ENCODE measurements at places on chromosomes 2 and 18. TPM values are rescaled to one million over a fixed set of nuclear protein-coding genes. Genes with fewer than 3 reads are reported as not detected.

The LYG2 gene
- total RNA-seq = not detected

The BCL11A gene
- 0.92 TPM for total RNA-seq

The DSC1 gene
- not detected for total RNA-seq

The ALPI gene
- not detected for total RNA-seq

The MPP4 gene
- 7.6 TPM for total RNA-seq

The IGFBP5 gene
- not detected for total RNA-seq

DNA sequence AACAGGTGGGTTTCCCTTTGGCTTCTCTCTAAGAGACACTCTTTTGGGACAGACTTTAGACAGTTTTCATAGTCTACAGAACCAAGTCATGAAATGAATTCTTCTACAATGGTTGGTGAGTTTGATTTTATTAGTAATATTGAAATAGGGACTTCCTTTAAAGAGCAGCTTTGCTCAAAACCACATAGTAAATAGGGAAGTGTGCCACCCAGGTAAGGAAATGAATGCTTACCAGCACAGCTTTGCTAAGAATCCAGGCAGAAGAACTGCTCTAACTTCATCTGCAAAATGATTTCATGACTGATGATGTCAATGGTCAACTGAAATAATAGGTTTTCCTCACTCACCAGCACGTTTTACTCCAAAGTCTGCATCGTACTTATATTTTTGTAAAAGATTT lies 89.2 kb downstream of the NYAP2 start:
- no peak for DNase-seq

The FAM210A gene
- total RNA-seq = 14.6 TPM

GRCh38 chr18:61822879-61823278 lies 69.9 kb downstream of the RNF152 start:
- DNase-seq = no peak

The ZNF892 gene
- total RNA-seq = 3.8 TPM

DNA sequence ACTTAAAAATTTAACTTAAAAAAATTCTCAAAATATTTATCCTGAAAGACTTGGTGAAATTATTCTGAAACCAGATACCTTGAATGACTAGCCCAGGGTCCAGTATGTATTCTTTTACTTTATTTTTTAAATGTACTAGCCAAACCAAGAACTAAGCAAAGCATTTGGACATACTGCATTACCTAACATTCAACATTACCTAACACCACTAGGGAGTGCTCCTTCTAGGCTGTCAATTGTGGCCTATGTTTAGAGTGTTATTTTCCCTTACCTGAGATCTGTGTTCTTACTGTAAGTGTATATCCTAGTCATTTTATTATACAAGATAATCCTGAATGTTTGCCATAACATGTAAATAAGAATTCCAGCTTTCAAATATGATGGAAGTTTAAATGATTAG lies 496.6 kb downstream of the PTPRM start:
- no peak for DNase-seq

DNA sequence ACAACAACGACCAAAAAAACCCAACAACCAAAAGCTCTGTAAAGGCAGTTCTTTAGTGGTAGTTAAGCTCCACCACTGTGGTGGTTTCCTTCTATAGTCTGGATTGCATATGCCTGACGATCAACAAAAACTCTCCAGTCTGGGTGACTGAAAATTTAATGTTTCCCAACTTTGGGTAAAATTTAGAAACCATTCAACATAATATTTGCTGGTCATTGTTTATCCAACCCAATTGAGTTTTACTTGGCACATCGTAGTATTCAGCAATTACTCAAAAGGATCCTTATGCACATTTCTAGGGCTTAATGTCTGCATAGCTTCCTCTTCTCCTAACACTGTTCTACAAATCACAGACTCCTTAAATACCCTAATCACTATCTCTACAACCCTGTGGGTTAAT lies 1080.2 kb upstream of the NRXN1 start:
- no peak for DNase-seq

DNA sequence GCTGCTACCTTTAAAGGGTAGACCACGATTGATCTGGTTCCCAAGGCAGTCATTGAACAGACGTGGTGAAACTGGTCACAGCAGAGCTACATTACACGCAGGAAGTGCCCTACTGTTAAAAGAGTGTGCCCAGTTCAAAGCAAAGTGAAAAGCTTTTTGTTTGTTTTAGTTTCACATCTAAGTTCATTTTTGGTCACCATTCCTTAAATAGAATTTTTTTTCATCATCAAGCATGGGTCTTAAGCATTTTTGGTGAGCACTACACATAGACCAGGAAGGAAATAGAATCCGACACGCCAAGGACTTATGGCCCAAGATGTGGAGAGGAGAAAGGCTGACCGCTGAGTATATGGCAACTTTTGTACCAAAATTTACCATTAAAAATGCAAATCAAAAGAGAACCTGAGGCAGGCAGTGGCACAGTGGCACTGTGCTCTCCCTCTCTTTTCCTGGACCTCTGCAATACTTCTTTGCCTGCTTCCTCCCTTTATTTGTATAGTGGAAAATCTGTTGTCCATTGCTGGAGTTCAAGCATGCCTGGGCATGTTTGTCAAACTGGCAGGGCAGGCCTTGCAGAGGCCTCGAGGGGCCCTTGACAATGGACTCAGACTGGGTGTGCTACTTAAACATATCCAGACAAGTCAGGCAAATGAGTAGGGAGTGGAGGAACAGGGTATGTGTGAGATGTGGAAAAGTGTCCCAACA lies 42.6 kb upstream of the HNRNPA3 start:
- DNase-seq = peak; percentile 56

DNA sequence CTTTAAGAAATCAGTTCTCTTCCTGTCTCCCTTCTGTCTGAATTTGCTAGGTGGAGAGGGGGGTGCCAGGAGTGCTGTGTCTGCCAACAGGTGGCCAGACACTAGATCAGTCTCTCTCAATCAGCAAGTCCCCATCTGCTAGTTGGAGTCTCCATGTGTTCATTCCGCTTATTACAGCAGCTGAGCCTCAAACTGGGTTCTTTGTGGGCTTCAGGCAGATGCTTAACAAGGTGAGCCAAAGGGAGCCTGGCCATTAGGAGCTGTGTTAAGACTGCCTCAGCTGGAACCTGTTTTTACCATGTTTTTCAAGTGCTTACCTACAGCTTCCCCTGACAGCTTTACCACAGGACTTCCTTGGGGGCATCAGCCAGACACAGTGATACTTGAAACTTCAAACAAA lies 401.9 kb downstream of the LRP1B start:
- no peak for DNase-seq

GRCh38 chr2:190036071-190036470 lies 26.5 kb downstream of the MSTN start:
- DNase-seq = no peak

The RIT2 gene
- total RNA-seq = not detected

DNA sequence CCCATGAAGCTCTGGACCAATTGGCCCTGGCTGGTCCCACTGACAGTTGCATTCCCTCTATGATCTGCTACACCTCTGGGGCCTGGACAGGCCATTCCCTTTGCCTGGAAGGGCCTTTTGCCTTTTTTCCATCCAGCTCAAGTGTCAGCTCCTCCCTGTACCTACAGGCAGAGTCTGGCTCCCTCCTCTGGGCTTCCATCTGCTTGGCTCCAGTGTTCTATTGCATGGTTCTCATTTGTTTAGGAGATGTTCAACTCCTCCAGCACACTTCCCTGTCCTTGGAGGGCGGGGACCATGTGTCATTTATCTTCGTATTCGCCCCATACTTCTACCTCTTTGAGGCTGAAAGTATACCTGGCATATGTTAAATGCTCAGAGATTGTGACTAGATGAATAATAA lies 61.1 kb downstream of the PRKCE start:
- no peak for DNase-seq

The TAF4B gene
- 1.2 TPM for total RNA-seq

- peak; percentile 15 for DNase-seq
Measured at GRCh38 chr18:25876330-25876948, 214.0 kb downstream of the SS18 start.

- DNase-seq = no peak
Measured at GRCh38 chr2:28747714-28748113, 3.9 kb upstream of the PPP1CB start.

The DTNB gene
- 17.0 TPM for total RNA-seq

DNA sequence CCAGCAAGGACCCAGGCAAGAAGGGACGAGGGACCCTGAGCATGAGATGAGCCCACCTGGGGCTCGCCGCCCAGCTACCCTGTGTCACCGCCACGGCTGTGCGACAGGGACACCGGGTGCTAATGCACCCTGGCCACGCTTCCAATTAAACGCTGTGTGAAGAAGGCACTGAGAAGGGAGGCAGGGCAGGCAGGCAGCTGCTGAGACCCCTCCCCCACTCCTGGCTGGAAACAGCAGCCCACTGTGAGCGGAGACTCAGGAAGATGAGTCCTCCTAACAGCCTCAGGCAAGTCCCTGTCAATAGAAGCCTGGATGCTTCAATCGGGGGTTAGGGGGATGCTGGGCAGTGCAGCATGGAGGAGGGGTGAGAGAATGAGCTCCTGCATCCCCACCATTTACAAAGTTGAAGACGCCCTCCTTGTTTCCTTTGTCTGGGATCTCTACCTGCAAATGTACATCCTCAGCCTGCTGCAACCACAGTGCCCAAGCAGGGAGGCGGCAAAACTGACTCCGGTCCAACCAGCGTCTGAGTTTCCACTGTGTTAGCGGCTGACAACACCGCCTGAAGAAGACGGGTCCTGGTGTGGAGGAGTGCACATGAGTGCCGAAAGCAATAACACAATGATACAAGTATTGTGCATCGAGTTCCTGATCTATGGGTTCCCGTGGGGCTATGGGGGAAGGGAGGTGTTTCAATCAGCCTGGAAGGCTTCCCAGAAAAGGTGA lies 12.8 kb downstream of the TMEM163 start:
- no peak for DNase-seq

DNA sequence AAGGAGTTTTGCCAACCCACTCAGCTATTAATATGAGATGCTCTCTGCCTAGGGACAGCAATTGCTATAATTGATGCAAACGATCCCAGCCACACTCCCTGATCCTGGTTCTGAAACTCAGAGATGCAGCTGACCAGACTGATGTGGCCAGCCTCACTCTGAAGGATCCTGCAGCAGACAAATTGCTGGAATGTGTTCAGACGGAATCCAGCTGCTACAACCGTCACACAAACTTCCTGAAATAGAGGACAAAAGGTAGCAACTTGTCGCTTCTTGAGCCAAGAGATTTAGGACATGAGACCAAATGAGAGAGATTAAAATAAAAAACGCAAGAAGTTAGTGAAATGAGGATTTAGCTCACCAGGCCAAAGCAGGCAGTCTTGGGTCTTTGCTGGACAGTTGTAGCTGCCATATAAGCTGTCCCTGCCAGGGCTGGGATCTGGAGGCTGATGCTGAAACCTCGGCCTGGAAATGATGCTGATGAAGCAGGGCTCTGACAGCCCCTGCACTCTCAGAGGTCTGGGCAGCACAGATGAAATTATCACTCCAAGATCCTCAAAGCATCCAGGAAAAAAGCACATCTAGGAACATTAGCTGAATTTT lies 8.3 kb upstream of the YWHAQ start:
- no peak for DNase-seq

- DNase-seq = no peak
Measured at GRCh38 chr2:217739741-217740140, 263.1 kb downstream of the TNS1 start.

DNA sequence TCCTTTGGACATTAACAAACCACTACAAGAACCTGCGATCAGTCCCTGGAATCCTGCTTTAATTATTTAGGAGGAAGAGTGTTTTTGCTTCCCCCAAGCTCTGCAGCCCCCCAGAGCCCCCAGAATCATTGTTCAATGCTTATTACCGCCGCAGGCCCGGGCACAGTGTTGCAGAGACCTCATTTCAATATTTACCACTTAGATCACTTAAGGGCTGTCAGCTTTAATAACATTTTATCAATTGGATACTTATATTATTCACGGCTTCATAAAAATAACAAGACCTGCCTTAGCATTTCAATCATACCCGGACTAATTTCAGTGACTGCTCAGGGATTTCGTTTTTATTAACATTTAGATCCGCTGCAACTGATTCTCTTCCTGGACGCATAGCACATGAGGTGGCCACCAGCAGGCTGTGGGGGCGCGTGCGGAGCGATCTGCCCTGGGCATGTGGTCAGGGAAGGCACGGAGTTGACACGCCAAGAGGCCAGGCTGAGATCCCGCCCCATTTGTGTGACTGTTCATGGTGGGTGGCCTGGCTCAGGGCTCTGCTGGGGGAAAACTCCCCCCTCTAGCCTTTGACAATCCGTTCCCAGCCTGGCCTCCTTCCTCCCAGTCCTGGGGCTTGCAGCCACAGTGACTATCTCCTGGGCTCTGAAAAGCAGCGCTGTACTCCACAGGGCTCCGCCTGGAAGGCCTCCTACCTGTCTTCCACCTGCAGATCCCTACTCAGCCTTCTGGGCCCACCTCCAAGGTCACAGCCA lies 267.6 kb downstream of the SRBD1 start:
- no peak for DNase-seq

The TRIM43B gene
- total RNA-seq = not detected

The TTR gene
- not detected for total RNA-seq

DNA sequence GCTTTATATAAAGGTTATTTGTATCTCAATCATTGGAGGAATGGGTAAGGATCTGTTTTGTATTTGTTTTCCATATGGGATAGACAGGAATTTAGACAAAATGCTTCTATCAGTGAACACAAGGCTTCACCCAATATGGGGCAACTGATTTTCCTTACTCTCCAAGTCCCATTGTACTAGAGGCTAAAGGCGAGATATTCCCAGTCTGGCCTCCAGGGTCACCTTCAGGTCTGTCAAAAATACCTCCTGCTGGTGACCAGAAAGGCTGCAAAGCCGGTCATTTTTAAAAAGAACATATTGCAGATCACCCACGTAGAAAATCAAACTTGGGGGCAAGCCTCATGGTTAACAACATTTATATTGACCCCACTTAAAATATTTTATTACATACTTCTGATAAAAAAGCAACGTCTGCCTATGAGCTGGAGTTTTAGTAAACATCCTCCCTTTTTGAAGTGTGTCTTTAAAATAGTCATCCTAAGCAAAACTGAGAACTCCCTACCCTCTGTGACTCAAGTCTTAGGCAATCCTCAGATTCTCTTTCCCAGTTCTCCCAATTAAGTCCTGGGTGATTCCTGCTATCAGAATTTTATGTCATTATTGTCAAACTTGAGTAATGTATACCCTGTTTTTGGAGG lies 276.6 kb downstream of the MREG start:
- no peak for DNase-seq

The C2orf66 gene
- total RNA-seq = 0.27 TPM

- no peak for DNase-seq
Measured at GRCh38 chr2:80348953-80349352, 44.4 kb upstream of the LRRTM1 start.

DNA sequence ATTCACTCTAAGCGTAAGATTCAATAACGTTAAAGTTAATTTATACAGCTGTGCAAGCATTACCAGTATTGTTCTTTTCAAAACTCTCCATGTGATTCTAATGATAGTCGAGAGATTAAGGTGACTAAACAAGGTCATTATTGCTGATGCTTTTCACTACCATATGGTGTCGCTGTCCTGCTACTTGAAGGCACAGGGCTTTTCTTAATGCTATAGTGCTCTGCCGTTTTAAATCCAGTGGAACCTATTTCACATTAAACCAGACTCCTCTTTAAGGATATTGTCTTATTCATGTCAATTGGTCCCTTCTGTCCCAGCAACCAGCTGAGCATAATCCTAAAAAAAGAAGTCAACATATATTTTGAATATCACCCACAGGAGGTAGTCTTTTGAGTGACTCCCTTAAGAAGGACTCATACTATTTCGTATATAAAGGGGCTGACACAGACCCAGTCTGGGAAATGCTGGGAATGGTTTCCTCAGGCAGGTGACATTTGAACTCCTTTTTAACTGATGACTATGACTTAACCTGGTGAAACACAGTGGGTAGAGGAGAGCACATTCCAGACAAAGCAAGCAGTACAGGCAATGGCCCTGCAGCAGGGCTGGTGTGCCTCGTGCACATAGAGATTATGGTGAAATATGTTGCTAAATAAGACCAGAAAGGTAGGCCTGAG lies 53.9 kb upstream of the CYTIP start:
- peak; percentile 36 for DNase-seq
